ENCODE measurements at places on chromosomes 6 and 20.

- no peak for DNase-seq
Measured at GRCh38 chr6:45626087-45626891, 248.6 kb upstream of the SUPT3H start.

DNA sequence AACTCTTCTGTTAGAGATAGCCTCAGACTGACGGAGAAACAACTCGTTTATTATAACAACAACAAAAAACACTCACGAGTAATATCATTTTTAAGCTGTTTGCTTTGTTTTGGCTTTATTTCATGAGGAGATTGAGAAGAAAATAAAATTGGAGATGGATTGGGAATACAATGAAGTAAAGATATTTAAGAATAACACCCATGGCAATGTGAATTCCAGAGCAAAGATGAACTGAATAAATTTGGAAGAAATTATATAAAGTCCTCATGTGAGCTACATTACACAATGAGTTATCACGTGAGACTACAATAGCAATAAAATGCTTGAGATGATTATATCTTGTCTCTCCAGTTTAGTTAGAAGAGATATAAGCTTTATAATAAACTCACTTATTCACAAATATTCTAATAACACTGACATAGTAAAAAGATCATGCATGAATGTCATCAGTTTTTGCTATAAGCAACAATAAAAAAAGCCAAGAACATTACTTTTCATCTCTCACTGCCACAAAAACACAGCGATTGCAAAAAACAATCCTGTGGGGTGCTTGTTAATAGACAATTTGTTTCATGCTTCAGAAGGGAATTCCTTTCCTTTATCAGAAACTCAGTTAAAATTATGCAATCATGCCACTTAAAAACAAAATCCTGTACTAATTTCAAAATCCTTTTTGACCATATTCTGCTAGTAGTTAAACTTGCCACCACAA is 696.7 kb upstream of the MARCKS start:
- no peak for DNase-seq

DNA sequence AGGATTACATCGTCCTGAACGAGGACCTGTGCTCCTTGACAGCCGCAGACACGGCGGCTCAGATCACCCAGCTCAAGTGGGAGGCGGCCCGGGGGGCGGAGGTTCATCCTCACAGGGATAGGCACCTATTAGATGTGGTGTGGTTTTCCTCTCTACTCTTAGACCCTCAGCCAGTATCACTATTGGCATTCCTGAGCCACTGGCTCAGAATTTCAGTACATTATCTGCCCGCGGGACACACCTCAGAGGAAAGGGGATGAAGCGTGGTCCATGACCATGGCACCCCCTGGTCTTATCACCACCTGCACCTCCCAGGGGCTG is 34.6 kb upstream of the HLA-G start:
- DNase-seq: no peak

- no peak for DNase-seq
Measured at GRCh38 chr6:47440719-47441118, 36.9 kb upstream of the CD2AP start.

DNA sequence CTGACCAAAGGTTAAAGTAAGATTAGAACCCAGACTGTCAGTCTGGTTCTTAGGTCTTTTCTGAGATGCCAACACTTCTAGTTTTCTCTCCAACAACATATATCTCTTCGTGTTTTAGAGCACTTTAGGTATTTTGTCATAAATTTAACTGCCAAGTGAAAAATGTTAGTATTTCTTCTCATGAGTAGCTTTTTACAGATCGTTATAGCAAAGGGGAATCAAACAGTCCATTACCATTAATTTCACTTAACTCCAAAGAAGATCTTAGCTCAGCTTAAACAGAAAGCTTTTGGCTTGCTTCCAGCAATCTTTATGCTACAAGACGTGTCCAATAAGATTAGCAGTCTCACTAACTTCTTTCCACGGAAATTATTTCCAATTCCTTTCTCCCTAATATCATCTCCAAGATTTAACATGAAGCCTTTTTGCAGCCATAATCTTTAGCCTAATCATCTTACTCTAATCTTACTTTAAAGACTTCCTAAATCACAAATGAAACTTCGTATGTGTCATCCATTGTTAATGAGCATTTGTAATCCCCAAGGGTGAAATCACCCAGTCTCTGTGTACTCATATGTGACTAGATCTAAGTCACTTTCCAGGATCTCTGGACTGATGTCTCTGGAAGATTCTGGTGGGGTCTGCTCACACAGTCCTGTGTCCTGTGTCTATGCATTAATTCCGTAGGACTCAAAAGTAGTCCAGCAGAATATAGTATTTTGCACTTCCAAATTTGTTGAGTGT is 38.7 kb downstream of the MOXD1 start:
- peak; percentile 86 for DNase-seq

DNA sequence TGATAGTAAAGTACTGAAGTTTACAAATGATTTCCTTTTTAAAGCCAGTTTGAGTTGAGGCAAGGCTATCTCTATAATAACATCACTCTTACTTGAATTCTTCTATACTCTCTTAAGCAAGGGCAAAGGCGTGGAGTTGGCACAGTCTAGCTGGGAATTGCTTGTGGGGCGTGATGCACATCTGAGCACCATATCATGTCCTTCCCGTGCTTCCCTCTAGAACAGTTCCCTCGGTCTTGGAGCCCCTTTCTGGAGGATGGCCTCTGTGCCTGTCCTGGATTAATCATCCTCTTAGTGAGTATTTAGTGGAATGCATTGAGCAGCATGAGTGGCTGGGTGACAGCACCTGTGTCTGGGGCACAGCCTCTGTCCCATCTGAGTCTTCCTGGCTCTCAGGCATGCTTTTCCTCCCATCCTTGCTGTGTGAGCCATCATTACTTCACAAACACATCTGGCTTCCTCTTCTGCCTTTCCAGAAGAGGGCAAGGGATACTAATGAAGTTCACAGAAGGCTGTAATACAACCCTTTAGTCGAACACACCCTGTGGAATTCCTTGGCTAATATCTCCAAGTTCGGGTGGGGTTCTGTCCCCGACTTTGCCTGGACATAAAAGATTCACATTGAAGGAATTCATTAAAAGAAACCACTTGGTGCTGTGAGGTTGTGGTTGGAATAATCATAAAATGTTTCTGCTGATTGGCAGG is 188.2 kb downstream of the FNDC1 start:
- no peak for DNase-seq
